ENCODE measurements at places on chromosomes 6 and 20. TPM values are rescaled to one million over a fixed set of nuclear protein-coding genes. Genes with fewer than 3 reads are reported as not detected.

PCK1 gene
- 0.67 TPM for total RNA-seq

CST7 gene
- 220 TPM for total RNA-seq

TPD52L1 gene
- total RNA-seq, result 2.5 TPM

TNFRSF6B gene
- total RNA-seq, result 43.6 TPM

RNGTT gene
- 25.1 TPM for total RNA-seq

BMP7 gene
- total RNA-seq, result 0.75 TPM

DNA sequence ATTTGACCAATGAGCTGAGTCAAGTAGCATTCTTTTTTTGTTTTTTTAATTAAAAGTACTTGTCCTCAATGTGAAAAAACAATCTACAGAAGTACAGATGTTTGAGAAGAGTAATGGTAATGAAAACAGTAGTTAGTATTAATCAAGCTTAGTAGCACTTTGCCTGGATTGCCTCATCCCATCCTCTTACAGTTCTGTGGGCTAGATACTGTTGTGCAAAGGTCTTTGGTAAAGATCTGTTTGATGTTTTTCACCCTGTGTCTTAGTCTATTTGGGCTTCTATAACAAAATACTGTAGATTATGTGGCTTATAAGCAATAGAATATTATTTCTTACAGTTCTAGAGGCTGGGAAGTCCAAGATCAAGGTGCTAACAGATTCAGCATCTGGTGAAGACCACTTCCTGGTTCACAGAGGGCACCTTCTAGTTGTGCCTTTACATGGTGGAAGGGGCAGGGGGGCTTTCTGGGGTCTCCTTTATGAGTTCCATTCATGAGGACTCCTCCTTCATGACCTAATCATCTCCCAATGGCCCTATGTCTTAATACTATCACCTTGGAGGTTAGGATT, 84.3 kb downstream of the SHLD1 start:
- DNase-seq, result no peak

DNA sequence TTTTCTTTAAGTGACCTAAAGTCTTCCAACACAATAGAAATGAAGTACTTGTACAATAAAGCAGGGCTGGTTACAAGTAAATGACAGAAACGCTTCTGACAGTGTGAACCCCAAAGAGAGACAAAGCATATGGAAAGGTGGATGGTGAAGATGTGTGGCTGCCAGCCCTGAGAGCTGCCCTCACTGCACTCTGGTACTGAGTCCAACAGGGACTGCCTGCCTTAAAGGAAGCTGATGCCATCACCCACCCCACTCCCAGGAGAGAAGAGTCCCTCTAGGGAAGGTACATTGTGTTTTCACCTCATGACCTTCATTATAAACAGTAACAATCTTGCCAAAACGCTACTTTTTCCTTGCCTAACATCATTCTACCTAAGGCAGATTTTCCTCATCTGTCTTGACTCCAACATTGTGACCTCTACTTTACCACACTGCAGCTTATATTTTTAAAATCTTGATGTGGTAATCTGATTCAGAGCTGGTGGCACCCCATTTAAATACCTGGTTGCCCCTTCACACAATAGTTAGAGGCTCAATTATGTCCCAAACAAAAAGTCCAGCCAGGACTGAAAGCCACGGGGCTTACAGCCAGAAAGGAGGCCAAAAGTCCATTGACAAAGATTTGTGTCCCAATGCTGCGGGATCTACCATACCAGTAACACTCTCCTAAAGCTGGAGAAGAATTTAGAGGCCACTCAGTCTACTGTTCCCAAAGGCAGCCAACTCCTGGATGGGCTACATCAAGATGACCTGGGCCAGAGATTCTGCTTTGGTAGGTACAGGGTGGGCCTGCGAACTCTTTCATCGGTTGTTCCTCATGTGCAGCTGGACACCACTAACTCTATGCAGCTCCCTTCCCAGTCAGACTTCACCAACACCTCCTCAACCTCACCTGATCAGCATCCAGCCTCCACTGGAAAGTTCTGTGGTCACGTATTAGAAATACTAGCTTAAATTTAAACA, 4.4 kb downstream of the APMAP start:
- DNase-seq, result peak; percentile 66

DNA sequence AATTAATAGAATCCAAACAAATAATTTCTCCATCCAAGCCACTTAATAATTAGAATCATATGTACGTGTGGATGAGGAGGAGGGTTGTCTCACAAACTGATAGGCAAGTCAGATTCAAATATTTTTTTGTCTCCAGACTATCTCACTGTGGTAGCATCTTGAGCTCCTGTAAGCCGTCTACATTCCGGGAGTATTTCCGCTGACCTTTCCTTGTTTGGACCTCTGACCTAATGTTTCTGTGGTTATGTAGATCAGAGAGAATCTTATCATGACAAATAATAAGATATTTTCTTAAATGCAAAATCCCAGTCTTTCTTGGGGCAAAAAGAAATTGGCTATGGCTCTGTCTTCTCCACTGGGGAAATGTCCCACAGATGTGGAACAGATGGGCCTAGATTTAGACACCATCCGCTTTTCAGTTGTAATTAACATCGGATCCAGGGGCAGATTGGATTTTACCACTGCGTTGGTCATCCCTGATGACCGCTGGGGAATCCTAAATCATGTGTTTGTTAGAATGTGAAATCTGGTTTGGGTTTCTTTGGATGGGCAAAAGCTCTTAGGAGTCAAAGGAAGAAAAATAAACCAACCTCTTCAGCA, 197.1 kb upstream of the RIN2 start:
- no peak for DNase-seq

DNA sequence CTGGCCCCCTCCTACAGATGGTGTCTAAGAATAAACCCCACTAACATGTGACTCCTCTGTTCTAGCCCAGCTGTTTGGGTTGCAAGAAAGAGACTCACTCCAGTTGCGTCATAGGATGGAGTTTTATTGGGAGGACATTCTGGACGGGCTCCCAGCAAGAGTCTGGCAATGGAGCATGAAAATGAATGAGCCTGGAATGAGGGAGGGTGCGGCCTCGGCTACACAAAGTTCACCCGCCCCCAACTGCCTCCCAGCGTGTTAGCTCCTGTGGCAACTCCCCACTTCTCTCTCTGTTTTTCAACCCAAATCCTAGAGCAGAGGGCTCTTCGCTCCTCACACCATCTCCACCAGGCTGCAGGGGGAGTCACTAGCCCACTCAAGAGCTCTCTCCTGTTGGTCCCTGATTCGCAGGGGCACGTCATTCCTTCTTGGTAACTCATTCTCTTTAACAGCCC, 5.1 kb upstream of the ADAM33 start:
- no peak for DNase-seq

GRCh38 chr20:25282034-25282781, 34.3 kb downstream of the PYGB start:
- peak; percentile 82 for DNase-seq

GRCh38 chr6:35368038-35368887, 25.9 kb downstream of the PPARD start:
- DNase-seq, result no peak

- no peak for DNase-seq
Observed at GRCh38 chr20:37144856-37145404, 34.2 kb upstream of the RPN2 start.

GRCh38 chr6:41255110-41255509, 27.0 kb downstream of the TREML4 start:
- DNase-seq, result no peak

- no peak for DNase-seq
Observed at GRCh38 chr6:79215213-79215824, 19.2 kb downstream of the HMGN3 start.

- DNase-seq, result no peak
Observed at GRCh38 chr6:163347021-163347446, 67.5 kb upstream of the QKI start.

GRCh38 chr20:9506280-9506821, 8.0 kb upstream of the LAMP5 start:
- DNase-seq, result no peak

Data from spleen (tissue), 13 donors.